ENCODE measurements at places on chromosomes 13 and 19. TPM values are rescaled to one million over a fixed set of nuclear protein-coding genes. Genes with fewer than 3 reads are reported as not detected.

Gene IL4I1
- 1.1 TPM for total RNA-seq

Gene FAM216B
- total RNA-seq: not detected

Gene UBE2L5
- not detected for total RNA-seq

Gene PIK3R2
- 36.7 TPM for total RNA-seq

Gene MUC16
- not detected for total RNA-seq

Gene CD37
- not detected for total RNA-seq

Gene LILRB5
- not detected for total RNA-seq

Gene DKKL1
- 0.18 TPM for total RNA-seq

Gene EFNA2
- total RNA-seq: not detected

Gene LRRC8E
- 5.2 TPM for total RNA-seq

Gene LAIR1
- total RNA-seq: not detected

Gene HIF3A
- total RNA-seq: 0.49 TPM

Gene CCDC70
- not detected for total RNA-seq

Gene WDR18
- 45.0 TPM for total RNA-seq

Gene ZNF836
- 11.8 TPM for total RNA-seq

Gene ZNF561
- total RNA-seq: 20.9 TPM

Gene GRIN2D
- 1.2 TPM for total RNA-seq

Gene DAND5
- not detected for total RNA-seq

Gene GATAD2A
- 46.4 TPM for total RNA-seq

Gene RYR1
- under 0.01 TPM for total RNA-seq

Gene MYO1F
- 0.09 TPM for total RNA-seq

Gene GSX1
- total RNA-seq: not detected

Gene CALR3
- total RNA-seq: not detected

Gene CACNG8
- 0.41 TPM for total RNA-seq

Gene PSG1
- not detected for total RNA-seq

Gene OVOL3
- not detected for total RNA-seq

Gene IGFL1
- not detected for total RNA-seq

Gene SELENOV
- total RNA-seq: not detected

Gene KLK7
- not detected for total RNA-seq

Gene CYP4F2
- total RNA-seq: not detected

Gene ATXN8OS
- total RNA-seq: not detected

Gene PRR19
- total RNA-seq: 0.90 TPM

Gene HSH2D
- not detected for total RNA-seq
